ENCODE measurements at places on chromosomes 3 and 15. TPM values are rescaled to one million over a fixed set of nuclear protein-coding genes. Genes with fewer than 3 reads are reported as not detected.

DNA sequence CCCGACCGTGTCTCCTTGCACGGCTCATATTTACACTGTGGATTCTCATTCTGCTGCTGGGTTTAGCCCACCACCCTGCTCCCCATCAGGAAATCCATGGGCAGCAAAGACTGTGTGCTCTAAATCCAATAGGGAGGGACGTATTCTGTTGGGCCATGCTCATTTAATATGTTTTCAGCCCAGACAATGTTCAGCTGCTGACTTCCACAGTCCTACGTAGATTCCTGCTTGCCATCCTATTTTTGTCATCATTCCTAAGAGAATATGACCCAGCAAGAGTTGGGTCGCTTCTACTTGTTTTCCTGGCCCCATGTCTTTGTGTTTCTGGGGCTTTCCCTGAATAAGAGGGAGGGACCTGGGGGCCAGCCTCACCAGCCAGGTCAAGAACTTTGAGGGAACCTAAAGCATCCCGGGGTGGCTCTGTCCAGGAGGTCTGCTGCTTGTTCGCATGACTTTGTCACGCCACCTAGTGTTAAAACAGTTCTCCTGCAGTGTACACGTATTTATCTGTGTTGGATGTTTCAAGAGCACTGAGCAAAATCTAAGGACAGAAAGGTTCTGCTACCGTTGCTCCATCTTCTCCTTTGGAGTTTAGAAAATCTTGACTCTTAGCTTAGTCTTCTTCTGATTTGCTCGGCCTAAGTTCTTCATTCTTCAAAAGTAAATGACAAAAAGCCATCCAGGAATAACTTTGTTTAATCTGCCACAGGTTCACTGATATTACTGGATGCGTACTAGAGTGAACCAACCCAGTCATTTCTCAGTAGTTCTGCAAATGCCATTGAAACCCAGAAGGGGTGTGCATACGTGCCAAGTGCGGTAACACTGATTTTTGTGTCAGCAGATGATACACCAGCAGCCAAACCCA lies 79.8 kb upstream of the NR2E3 start:
- DNase-seq: peak; percentile 36

- DNase-seq: no peak
Observed at GRCh38 chr15:80569656-80570055, 125.5 kb upstream of the ABHD17C start.

GRCh38 chr3:48285675-48286074 lies 44.8 kb downstream of the ZNF589 start:
- no peak for DNase-seq

DNA sequence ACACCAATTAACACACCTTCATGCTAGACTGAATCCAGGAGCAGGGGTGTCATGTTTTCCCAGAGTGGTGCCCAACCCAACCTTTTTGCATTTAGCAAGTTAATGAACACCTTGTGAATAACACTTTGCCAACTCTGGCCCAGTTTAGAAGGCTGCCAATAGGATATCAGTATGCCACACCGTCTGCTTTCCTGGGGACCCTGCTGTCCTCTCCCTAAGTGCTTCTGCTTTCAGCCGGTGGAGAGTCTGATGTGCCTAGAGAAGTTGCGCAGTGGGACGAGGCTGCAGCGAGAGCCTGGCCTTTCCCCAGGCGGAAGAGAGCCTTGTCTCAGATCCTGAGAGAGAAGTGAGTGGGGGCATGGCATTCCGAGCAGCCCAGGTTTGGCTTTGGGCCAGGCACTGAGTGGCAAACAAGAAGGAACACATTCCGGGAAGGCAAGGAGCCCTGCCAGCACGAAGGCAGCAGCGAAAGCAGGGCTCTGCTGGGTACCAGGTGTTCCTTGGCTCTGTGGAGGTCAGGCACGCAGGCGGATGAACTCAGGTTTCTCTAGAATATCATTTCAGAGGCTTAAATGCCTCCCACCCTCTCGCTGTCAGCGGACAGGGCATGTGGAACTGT lies 36.9 kb downstream of the SENP8 start:
- DNase-seq: peak; percentile 57

DNA sequence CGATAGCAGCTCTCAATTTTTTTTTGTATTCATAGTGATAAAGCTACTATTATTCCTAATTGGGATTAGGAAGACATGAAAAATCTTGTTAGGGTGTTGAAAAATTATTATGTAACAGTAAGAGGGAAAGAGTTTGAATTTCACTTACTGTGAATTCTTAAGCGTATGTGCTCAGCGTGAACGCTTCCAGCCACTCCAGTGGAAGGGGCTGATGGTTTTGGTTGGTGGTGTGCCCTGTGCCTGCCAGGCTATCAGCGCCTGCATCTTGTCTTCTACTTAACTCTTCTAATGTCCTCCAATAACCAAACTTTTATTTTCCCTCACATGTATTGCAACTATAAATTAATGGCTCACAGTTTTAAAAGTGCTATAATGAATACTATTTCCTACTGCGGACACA lies 22.5 kb downstream of the CDIN1 start:
- DNase-seq: no peak

GRCh38 chr3:197424674-197425484 lies 126.5 kb upstream of the DLG1 start:
- DNase-seq: no peak

- no peak for DNase-seq
Observed at GRCh38 chr3:173688216-173688842, 290.8 kb downstream of the NLGN1 start.

DNA sequence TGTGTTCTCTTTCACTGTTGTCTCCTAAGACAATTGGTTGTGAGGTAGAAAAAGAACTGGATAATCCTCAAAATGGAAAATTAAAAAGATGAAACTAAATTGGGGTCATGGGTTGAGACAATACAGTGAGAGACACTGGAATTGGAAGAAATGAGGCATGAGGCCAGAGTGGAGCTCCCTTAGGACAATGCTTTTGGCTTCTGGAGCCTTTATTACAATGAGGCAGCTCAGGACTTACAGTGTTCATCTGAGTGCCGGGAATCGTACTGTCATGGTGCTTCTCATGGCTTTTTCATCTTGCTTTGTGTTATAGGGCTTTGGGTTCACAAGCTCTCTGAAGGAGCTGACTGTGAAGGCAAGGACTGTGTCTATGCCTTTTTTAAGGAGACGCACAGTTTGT lies 293.5 kb downstream of the SOX2 start:
- no peak for DNase-seq

DNA sequence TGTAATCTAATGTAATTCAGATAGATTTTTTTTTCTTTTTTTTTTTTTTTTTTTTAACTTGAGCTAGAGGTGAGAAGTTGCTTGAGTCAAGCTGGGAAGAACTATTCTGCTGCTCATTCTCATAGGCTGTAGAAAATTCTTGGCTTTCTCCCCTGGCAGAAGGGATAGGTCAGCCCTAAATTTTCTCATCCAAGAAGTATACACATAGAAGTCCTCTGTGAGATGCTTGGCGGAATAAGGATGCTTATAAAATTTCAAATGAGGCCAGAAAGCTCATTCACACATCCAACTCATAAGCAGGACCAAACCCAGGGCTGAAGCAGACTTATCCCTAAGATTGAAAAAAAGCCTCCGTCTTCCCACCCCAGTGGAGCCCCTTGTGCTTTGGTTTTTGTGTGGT lies 572.5 kb downstream of the SQOR start:
- DNase-seq: no peak

- DNase-seq: no peak
Observed at GRCh38 chr3:47872916-47873315, 70.0 kb downstream of the DHX30 start.

GRCh38 chr3:127159543-127159942 lies 33.4 kb upstream of the PRR23E start:
- no peak for DNase-seq

- DNase-seq: no peak
Observed at GRCh38 chr3:9902372-9903237, at the start of gene IL17RE. Gene IL17RE (plus strand): TSS chr3:9902848. CDS start chr3:9902933, 85 bp downstream.

GRCh38 chr3:27888562-27888961 lies 166.4 kb upstream of the EOMES start:
- DNase-seq: no peak

DNA sequence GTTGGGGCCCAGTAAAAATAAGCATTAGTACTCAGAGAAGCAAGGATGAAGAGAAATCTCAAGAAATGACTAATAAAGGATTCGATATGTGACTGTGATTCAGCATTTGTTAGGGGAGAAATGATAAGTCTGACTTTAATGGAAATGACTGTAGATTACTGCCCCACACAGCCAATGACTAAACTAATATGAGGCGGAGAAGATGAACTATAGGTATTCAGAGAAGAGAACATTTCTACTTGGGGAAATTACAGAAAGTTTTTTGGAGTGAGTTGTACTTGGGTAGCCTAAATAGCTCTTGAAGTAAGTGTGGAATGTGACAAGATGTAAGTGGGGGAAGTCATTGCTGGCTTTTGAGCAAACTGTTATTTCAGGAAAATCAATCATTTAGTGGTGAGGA lies 380.0 kb downstream of the PDCD6IP start:
- DNase-seq: no peak

DNA sequence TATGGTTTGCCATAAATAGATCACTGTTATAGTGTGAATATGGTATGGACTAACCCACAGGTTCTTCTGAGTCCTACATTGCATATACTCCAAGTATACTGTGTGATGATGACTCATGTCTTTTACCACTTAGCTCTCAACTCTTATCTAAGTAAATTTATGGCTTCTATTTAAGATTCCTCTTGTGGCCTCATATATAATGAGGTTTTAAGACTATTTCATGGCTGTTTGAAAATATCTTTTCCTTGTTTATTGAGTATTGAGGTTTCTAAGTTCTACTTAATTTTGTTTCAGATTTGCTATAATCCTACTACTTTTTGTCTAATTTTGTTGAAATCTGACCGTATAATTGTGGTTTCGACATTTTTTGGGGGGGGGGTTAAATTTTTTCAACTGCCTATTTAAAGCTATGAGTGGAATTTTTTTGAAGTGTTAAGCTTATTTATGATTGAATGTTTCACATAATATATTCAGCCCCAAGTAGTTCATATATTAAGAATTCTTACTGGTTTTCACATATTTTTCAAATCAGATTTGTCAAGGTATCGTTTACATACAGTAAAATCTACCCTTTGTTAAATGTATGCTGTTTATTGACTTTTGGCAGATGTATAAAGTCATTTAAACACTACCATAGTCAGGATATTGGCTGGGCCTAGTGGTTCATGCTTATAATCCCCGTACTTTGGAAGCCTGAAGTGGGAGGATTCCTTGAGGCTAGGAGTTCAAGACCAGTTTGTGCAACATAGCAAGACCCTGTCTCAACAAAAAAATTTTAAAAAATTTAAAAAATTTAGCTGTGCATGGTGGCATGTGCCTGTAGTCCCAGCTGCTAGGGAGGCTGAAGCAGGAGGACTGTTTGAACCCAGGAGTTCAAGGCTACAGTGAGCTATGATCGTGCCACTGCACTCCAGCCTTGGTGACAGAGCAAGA lies 11.7 kb downstream of the SLC25A36 start:
- DNase-seq: no peak

- no peak for DNase-seq
Observed at GRCh38 chr3:50123394-50124051, 31.6 kb upstream of the SEMA3F start.

GRCh38 chr15:52486003-52486996 lies 42.4 kb downstream of the MYO5A start:
- no peak for DNase-seq

GRCh38 chr3:31219131-31219843 lies 313.4 kb upstream of the STT3B start:
- DNase-seq: no peak

DNA sequence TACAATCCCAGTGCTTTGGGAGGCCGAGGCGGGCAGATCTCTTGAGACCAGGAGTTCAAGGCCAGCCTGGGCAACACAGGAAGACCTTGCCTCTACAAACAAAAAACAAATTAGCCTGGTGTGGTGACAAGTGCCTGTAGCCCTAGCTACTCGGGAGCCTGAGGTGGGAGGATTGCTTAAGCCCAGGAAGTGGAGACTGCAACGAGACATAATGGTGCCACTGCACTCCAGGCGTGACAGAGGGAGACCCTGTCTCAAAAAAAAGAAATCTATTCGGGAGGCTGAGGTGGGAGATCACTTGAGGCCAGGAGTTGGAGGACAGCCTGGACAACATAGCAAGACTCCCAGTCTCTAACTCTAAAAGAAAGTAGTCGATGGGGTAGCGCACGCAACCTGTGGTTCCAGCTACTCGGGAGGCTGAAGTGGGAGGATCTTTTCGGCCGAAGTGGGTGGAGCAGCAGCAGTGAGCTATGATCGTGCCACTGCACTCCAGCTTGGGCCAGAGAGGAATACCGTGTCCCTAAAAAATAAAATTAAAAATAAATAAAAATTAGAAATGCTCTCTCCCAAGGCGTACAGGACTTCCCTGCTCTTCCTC lies 775 bp downstream of the C3orf33 start:
- no peak for DNase-seq

DNA sequence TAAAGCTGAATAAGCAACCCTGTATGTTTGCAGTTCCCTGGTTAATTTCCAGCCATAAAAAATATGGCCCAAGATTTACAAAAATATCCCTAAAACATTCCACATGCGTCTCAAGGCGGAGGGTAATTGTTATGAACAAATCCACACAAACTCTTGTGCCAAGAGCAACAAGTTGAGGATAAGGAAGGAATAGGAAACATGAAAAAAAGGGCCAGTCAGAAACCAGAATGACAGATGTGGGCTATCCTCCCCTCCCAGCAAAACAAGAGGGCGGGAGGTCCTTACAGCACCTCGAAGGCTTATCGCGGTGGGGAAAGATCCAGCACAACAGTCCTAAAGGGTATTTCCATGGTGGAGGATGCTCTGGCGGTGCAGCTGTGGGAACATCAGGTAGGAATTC lies 155.6 kb upstream of the HES1 start:
- DNase-seq: no peak

DNA sequence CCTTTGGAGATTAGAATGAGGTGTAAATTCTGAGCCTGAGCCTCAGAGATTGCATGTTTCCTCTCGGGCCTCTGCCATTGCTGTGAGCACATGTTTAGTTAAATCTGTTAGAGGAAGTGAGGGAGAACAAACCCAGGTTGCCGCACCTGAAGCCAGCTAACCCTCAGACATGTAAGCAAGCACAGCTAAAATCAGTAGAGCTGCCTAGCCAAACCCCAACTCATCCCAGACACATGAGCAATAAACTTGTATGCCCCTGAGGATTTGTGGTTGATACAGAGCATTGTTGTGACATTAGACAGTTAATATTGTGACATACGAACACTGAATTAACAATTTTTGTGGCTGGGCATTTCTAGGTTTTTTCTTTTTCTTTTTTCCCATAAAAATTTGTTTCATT lies 41.9 kb downstream of the NMD3 start:
- DNase-seq: no peak

Gene GP5
- polyA plus RNA-seq: 0.02 TPM

Gene CRYBG3
- polyA plus RNA-seq: 6.9 TPM

Gene TGM5
- polyA plus RNA-seq: 0.23 TPM

Gene ZNF609
- polyA plus RNA-seq: 16.9 TPM

Gene DAZL
- polyA plus RNA-seq: not detected

Gene PPCDC
- 13.7 TPM for polyA plus RNA-seq

Gene ROPN1
- polyA plus RNA-seq: 0.35 TPM

Gene UQCC5
- polyA plus RNA-seq: 28.0 TPM

Data from keratinocyte (primary cell).